ENCODE measurements at places on chromosomes 2 and 18. TPM values are rescaled to one million over a fixed set of nuclear protein-coding genes. Genes with fewer than 3 reads are reported as not detected.

- peak; percentile 76 for DNase-seq
Measured at GRCh38 chr2:176126929-176127773, 2.4 kb upstream of the HOXD8 start.

The REG3A gene
- not detected for total RNA-seq

- DNase-seq, result no peak
Measured at GRCh38 chr18:75317300-75317699, 106.7 kb downstream of the TSHZ1 start.

DNA sequence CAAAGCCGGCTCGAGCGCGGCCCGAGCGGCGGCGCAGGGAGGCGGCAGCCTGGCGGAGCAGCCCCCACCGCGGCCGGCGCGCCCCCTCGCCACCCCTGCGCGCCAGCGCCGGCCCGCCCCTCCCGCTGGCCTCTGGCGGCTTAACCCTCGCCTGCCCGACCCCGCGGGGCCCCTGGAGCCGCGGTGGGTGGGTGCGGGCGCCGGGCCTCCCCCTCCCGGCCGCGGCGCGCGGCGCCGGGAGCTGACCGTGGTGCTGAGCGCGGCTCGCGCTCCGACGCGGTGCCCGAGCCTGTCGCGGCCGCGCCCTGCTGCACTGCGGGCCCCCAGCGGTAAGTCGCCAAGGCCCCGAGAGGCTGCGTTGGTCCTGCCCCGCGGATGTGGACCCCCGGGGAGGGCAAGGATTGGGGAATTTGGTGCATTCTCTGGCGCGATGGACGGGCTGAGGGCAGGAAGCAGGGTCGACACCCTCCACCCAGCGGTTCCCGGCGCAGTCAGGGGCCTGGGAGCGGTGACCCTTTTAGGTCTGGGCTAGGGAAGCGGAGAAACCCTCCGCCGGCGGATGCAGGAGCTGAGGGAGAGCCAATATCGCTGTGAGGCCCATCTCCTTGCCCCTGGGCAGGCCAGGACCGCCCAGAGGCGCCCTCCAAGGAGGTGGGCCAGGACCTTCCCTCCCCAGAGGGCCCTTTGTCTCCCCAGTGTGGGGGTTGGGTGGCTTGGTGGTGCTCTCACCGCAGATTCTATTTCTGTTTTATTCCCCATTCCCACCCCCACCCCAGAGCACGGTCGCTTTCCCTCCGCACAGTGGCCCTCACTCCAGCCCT, 923 bp downstream of the AMER3 start:
- DNase-seq, result peak; percentile 35

DNA sequence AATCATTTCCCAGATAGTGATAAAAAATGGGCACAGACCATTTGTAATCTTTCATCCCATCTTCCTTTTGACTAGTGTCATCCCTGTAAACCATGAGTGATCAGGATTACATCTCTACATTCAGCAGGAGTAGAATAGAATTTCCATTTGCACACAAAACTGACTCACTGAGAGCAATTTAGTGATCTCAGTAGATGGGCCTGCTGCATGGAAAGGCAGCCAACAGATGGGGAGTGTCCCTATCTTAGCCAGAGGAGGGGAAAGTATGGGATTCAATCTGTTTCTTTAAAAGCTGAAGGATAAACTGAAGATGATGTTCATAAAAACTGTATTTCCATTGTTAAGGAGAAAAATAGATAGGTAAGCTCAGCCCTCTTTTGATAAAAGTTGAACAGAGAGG, 441.7 kb downstream of the ZNF521 start:
- DNase-seq, result no peak

The NETO1 gene
- 6.9 TPM for total RNA-seq

- no peak for DNase-seq
Measured at GRCh38 chr18:25001803-25002202, 350.2 kb downstream of the ZNF521 start.

The SMYD1 gene
- total RNA-seq, result not detected

The DTNA gene
- 13.3 TPM for total RNA-seq

The PSD4 gene
- total RNA-seq, result 2.4 TPM

DNA sequence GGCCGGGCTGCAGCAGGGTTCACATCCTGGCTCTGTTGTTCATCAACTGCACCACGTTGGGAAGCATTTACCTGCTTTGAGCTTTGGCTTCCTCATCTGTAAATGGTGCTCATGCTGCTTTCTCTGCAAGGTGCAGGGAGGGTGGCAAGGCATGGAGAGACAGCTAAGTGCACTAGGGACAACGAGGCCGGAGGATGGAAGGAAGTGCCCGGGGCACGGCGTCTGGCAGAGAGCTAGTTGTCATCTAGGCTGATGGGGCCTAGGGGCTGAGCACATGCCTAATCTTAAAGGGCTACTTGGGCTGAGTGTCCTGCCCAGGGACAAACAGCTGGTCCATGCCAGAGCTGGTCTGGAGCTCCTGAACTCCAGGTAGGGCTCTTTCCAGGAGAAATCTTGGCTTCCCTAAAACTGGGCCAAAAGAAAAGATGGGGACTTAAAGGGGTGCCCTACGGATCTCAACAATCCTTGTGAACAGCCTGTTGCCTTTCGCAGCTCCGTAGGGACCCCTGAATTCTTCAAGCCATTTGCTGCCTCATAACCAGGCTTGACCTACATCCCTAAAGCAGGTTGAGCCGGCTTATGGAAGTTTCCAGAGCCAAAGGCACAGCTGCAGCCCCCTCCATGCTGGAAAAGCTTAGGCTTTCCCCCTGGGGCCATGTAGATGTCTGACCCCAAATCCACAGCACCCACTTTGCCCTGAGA, 130.8 kb downstream of the SMAD7 start:
- DNase-seq, result no peak

The XDH gene
- 1.5 TPM for total RNA-seq

The GAD1 gene
- 0.39 TPM for total RNA-seq

- DNase-seq, result no peak
Measured at GRCh38 chr2:215868846-215869543, 144.4 kb downstream of the MREG start.

The VSNL1 gene
- total RNA-seq, result 1.7 TPM

DNA sequence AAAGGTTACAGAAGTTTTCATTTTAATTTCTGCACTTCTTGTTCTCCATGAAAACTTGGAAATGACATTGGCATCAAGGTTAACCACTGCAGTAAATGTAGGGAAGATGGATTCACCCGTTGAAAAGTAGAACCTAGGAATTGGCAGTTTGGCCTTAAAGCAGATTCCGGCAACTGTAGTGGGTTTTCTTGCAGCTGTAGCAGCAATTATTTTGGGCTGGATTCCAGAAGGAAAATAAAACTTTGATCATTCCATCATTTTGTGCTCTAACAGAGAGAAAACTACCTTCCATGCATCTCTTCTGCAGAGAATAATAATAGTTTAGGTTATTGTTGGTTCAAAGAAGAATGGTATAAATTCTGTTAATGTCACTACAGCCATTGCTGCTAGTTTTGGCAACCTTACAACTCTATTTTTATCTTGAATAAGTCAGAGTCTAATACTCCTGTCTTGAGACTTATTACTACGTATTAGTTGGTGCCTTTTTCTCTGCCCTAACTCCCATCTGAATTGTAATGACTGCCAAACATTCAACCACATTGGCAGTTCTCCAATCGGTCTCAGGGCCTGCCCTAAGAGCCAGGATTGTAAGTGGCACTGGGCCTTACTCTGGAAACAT, 178.1 kb upstream of the PIEZO2 start:
- no peak for DNase-seq

DNA sequence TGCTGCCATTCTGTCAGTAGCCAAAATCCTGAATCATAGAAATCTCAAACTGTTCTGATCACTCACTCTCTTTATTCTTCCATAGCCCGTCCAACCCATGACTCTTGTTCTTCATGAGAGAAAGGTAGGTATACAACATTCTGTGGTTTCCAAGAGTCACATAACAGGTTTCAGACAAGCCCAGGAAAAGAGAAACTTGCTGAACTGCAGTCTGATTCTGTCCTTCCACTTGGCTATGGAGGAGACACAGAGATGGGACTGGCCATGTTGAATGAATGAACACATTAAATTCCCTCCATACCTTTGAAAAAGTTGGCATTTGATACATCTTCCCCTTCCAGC, 880.2 kb upstream of the CELF4 start:
- DNase-seq, result no peak

DNA sequence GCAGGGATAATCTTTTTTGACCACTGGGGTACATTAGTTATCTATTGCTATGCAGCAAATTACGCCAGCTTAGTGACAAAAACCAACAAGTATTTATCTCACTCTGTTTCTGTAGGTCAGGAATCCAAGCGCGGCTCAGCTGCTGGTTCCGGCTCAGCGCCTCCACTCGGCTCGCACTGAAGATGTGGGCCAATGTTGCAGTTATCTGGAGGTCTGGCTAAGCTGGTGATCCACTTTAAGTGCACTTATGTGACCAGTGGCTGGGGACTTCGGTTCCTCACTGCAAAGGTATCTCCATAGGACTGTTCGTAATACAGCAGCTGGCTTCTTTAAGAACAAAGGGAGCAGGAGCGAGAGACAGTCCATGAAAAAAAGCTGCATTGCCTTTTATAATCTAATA, 591.9 kb downstream of the TMEM182 start:
- no peak for DNase-seq

The SMIM21 gene
- total RNA-seq, result not detected

GRCh38 chr2:88334418-88334817, 118.1 kb downstream of the FOXI3 start:
- DNase-seq, result no peak

The ALPG gene
- not detected for total RNA-seq

The PDE1A gene
- 27.4 TPM for total RNA-seq

The PAX3 gene
- total RNA-seq, result 52.2 TPM

All from neural crest cell (in vitro differentiated cells).